Esophagus squamous epithelium (tissue), 5 donors: ENCODE measurements at places on chromosomes 2 and 18.

GRCh38 chr2:5467178-5467905 lies 224.8 kb upstream of the SOX11 start:
- DNase-seq, result no peak

DNA sequence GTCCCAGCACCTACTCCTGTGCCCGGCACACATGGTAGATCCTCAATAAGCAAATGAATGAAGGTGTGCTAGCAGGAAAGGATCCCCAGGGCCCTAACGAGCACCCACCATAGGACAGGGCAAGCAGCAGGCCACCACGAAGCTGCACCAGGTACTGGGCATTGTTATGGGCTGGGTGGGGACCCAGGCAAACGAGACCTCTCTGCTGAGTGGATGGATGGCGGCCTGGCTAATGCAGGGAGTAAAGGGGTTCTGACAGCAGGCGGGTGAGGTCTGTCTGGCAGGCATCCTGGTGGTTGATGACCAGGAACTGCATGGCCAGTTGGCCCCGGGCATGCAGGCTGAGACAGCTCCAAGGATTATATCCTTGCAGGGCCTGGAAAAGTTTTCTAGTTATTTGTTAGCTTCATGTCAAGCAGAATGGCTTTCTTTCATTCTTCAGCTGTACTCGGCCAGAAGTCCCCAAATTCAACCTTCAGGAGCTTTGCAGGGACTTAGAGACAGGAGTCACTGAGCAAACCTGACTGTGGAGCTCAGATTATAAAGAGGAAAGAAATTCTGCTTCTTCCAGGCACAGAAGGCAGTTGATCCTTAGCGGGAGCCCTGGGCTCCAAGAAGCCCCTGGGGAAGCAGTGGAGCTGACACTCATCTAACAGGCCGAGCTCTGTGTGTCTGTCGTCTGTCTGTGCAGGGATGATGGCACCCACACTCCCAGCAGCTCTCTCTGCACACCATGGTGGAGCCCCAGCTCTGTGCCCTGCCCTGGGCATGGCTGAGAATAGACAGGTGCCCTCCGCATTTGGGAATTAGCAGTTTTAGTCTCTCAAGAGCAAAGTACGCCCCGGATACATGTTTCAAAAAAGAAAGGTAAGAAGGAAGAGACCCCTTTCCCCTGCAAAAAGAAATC lies 51.2 kb downstream of the SDC1 start:
- DNase-seq, result no peak

GRCh38 chr2:157220502-157220901 lies 37.0 kb upstream of the GALNT5 start:
- DNase-seq, result no peak

- no peak for DNase-seq
Measured at GRCh38 chr2:80496775-80497174, 192.2 kb upstream of the LRRTM1 start.

DNA sequence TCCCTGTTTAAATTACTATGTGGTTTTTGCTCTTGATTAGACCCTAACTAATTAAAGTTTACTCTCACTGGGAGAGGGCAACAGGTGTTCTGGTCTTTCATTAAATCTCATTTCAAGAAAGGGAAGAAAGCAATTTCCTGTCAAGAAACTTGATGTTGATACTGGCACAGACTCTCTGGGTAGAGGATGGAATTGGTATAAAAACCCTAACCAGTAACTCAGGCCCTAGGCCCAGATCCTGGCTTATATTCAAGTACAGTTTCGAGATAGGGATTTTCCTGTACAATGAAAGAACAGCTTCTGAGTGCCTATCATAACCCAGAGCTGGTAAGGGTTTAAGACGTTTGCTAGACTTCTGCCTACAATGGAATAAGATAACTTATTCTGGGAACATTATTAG lies 61.6 kb upstream of the ACYP2 start:
- DNase-seq, result no peak

- no peak for DNase-seq
Measured at GRCh38 chr18:68721681-68722583, 7.0 kb upstream of the TMX3 start.

DNA sequence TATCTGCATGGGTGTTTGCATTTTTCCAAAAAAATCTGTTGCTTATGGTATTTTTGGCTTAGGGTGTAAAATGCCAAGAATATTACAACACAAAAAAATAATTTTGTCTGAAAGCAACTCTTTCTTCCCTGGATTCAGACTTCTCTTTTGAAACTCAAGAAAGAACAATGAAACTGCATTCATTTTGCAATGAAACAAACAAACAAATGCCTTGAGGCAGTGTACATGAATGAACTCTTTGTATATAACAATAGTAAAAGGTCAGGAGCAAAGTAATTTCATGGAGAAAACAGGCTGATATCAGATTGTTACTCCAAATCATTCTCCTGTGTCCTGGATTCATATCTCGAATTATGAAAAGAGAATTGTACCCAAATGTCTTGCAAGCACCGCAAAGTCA lies 301.6 kb upstream of the CDH20 start:
- DNase-seq, result no peak

DNA sequence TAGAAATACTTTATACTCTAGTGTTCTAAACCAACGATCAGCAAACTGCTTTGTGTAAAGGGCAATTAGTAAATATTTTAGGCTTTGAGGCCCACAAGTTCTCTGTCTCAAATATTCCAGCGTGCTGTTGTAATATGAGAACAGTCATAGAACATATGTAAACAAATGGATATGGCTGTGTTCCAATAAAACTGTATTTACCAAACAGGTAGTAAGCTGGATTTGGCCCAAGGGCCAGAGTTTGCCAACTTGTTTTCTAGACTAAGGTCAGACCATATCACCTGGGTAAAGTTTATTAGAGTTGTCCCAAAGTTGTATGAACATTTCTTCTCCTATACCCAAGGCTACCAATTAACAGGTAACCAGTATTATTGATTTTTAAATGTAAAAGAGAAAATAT lies 303.2 kb upstream of the MC4R start:
- DNase-seq, result no peak

DNA sequence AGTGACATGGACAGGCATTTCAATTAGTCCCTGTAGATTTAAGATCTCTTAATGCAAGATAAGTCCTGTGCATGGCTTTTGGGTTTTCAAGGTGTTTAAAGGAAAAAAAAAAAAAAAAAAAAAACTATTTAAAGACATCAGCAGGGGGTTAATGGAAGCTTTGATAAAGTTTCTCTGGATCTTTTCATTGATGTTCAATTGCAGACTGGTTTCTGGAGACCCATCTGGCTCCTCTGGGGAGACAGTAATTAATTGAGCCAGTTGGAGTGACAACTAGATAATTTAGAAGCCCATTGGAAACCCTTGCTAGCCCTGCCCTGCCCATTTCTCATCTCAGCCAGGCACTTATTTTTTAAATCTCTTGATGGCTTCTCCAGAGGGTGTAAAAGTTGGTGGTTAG lies 98.7 kb downstream of the EPHA4 start:
- DNase-seq, result no peak

- no peak for DNase-seq
Measured at GRCh38 chr2:98569197-98569793, 39.0 kb downstream of the COA5 start.

GRCh38 chr2:210094787-210095186 lies 76.4 kb downstream of the KANSL1L start:
- DNase-seq, result no peak

DNA sequence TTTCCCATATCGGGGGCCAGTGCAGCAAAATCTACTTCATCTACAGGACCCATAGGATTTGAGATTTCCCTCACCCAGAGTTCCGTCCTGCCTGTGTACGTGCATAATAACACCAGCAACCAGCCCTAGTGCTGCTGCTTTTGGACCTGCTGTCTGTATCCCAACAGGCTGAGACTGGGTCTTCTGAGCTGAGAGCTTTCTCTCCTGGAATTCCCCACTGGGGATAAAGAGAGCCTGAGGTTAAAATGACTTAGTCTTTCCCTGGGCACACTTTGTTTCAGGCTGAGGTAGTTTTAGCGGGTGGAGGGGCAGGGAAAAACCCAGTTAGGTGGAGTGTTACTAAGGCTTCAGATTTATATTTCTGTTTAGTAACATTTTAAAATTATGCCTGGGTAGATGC lies 62.5 kb downstream of the SERTAD2 start:
- DNase-seq, result no peak
